DMS153 (cell line): ENCODE measurements at places on chromosomes 6 and 20.

GRCh38 chr6:168950858-168951214 lies 302.8 kb downstream of the THBS2 start:
- no peak for DNase-seq

DNA sequence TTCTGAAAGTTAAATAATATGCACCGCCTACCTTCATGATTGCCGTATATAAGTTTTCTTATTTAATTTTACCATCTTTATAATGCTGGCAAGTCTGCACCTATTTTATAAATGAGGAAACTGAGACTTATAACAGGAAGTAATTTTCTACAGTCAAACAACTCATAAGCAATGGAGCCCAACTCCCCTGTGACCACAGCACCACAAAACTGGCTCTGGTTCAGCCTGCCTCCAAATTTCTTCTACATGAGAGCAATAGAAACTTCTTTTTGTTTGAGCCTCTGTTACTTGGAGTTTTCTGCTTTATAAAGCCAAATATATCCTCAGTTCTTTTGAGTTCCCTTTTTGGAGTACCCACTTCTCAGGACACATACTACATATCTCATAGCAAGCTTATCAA lies 131.1 kb upstream of the HSF2 start:
- no peak for DNase-seq

DNA sequence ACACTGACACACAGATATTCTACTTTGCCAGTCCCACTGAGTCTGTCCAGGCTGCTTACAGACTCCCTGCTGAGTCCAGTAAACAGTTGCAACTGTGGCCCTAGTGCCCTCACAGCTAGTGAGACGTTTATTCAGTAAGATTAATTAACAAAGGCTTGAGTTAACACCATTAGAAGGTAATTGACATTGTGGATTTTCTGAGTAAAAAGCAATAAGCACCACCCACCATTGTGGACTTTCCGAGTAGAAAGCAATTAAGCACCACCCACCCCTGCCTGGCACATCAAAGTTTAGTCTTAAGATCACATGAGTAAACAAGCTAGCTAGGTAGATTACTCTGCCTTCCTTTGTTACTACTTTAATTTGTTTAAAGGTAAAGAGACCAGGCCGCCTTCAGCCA lies 408.6 kb upstream of the IMPG1 start:
- no peak for DNase-seq

- DNase-seq, result no peak
These were observed 105.0 kb upstream of the QKI start for GRCh38 chr6:163309491-163310026.

- DNase-seq, result no peak
These were observed 18.2 kb downstream of the SNAP25 start for GRCh38 chr20:10236540-10237533.

DNA sequence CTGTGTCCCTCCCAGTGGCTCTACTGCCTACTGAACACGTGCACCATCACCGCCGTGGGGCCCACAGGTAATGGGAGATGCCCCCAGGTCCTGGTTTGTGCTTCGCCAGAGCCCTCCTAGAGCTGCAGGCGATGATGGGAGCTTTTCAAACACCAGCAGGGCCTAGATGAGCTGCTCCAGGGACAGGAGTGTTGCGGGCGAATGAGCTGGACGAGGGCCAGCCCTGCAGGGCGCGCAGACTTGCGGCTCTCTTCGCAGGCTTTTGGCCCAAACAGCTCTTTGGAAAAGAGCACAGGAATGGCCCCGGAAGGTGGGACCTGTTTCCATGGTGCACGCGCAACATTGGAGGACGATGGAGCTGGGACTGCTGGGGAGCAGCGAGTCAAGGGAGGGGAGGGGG lies 409.3 kb upstream of the SULF2 start:
- peak; percentile 39 for DNase-seq

- no peak for DNase-seq
These were observed 58.7 kb downstream of the ARHGAP18 start for GRCh38 chr6:129651291-129651691.

GRCh38 chr6:157014871-157015270 lies 237.7 kb downstream of the ARID1B start:
- DNase-seq, result no peak

- DNase-seq, result no peak
These were observed 184.5 kb upstream of the MARCKS start for GRCh38 chr6:113672491-113673149.

DNA sequence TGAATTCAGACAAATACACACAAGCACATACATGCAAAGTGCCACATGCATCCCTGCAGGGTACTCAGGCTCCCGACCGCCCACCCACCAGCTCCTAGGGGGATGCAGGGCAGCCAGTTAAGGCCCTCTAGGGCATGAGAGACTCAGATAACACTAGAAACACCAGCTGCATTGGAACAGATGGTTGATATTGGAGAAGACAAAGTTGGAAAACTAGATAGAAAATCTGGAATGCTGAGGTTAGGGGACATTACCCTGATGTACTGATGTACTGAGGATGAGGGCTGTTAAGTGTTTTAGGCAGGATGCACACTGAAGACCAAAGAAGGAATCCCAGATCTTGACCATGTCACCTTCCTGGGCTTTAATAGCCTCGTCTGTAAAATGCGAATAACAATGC lies 134.6 kb upstream of the ECI2 start:
- no peak for DNase-seq

DNA sequence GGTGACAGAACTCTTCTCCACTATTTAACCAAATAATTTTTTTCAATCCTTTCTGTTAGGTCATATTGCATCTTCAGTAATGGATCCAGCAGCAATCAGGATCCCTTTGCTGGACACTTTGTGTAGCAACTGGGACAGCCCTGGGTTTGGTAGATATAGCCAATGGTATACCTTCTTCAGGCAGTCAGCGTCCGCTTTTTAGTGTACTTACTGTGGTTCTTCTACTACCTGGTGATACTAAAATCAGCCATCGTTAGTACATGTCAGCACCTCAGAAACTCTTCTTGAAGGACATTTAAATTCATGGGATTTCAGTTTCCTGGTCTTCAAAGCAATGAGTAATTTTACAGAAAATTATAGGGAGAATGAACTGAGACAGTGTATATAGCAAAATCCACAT lies 93.5 kb downstream of the ADGRG6 start:
- no peak for DNase-seq

DNA sequence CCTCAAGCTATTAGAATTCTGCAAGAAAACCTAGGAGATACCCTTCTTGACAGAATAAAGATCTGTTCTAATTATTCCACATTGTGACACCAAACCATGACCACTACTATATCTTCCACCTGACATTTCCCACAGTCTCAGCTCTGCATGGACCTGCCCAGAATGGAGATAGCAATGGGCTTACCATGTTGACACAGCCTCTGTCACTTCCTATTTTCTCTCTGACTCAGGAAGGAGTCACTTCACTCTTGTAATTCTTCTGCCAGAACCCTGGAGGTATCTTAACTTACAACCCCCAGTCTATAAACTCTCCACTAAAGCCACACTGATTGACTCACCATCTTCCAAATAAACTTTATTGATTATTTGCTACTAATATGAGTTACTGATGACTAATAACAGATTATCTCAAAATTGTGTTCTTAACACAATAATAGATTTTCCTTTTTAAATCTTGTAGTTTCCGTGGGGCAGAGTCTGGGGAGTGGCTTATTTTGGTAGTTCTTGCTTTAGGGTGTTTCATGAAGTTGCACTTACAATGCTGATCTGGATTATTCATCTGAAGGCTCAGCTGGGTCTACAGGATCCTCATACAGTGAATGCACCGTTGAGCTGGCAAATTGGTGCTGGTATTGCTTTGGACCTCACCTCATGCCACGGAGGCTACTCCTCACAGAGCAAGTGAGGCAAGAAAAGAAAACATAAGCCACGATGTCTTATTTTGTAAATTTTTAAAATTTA lies 869.9 kb downstream of the KIF16B start:
- no peak for DNase-seq

DNA sequence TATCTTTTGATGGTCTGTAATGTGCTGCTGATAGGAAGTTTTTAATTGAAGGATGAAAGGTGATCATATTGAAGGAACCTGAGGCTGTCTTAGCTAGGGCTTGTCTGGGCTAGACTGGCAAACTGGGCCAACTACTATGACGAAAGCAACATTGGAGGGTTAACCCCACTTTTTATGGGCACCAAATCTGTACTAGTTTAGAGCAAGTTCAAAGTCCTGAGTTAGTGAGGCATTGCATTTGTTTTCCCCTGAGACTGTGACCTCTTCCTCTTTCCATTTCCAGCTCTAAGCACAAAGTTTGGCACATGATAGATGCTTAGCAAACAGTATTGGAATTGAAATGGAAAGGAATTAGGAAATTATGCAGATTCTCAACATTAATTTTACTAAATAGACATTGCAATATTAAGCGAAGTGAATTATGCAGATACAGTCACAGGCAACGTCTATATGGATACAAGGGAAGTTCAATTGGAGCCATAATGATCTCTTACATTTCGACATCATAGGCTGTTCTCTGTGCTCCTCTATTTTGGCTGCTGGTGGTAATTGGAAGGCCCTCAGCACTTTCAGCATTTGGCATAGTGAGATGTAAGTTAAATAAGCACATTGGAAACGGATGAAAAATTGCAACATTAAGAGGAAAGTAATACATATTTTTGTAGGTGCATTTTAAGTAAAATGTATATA lies 22.2 kb downstream of the CEP57L1 start:
- no peak for DNase-seq

- no peak for DNase-seq
These were observed 315.4 kb upstream of the JARID2 start for GRCh38 chr6:14930366-14930989.

- no peak for DNase-seq
These were observed 33.6 kb downstream of the CTCFL start for GRCh38 chr20:57491373-57491772.

DNA sequence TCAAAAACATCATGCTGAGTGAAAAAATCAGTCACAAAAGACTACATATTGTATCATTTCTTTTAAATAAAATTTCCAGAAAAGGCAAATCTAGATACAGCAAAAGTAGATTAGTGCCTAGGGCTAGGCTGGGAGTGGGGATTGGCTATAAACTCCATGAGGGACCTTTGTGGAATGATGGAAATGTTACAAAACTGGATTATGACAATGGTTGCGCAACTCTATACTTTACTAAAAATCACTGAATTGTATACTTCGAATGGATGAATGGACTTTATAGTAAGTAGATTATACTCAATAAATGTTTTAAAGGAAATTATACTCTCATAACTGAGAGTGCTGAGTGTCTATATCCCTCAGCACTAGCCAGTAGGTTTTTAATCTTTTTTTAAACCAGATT lies 4.3 kb downstream of the HMGN3 start:
- no peak for DNase-seq

DNA sequence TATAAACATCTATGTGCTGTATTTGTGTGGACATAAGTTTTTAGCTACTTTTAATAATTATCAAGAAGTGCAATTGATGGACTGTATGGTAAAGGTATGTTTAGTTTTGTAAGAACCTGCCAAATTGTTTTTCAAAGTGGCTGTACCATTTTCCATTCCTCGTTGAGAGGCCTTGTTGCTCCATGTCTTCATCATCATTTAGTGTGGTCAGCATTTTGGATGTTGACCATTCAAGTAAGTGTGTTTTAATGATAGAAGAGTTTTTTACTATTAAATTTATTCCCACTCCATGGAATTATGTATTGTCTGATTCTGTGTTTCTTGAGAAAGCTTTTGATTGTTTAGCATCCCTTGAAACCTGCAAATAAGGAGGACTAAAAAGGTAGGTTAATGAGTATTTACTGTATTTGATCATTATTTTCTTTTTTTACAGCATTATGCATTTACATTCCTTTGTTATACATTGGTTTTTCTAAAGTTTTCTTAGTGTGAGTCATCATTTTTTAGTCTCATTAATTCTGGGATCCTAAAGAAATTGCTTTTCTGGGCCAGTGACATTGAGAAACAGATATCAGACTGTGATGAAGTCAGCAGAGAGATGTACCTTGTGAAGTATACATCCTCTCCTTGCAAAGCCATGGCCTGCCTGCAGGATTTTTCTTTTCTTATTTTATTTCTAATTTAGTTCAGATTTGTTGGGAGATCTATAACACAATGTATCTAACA lies 312.8 kb upstream of the PTCHD4 start:
- DNase-seq, result no peak

GRCh38 chr20:43686820-43687219 lies 19.9 kb downstream of the MYBL2 start:
- no peak for DNase-seq

DNA sequence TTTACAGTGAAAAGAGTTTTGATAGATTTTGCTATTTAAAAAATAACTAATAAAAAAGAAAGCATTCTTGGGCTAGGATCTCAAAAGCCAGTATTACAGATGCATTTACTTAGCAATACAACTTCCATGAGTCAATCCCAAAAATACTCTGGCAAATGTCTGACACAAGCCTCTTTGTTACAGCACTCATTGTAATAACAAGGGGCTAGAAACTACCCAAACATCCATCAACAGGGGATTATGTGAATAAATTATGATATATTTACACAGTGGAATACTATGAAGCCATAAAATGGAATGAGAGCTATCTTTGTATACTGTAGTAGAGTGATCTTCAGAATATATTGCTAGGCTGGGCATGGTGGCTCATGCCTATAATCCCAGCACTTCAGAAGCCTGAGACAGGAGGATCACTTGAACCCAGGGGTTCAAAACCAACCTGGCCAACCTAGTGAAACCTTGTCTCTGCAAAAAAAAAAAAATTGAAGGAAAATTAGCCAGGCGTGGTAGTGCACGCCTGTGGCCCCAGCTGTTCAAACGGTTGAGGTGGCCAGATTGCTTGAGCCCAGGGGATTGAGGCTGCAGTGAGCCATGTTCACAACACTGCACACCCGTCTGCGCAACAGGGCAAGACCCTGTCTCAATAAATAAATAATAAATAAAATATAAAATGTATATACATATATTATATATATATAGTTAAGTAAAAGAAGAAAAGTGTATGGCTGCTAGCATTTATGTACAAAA lies 34.7 kb upstream of the TOP1 start:
- no peak for DNase-seq

DNA sequence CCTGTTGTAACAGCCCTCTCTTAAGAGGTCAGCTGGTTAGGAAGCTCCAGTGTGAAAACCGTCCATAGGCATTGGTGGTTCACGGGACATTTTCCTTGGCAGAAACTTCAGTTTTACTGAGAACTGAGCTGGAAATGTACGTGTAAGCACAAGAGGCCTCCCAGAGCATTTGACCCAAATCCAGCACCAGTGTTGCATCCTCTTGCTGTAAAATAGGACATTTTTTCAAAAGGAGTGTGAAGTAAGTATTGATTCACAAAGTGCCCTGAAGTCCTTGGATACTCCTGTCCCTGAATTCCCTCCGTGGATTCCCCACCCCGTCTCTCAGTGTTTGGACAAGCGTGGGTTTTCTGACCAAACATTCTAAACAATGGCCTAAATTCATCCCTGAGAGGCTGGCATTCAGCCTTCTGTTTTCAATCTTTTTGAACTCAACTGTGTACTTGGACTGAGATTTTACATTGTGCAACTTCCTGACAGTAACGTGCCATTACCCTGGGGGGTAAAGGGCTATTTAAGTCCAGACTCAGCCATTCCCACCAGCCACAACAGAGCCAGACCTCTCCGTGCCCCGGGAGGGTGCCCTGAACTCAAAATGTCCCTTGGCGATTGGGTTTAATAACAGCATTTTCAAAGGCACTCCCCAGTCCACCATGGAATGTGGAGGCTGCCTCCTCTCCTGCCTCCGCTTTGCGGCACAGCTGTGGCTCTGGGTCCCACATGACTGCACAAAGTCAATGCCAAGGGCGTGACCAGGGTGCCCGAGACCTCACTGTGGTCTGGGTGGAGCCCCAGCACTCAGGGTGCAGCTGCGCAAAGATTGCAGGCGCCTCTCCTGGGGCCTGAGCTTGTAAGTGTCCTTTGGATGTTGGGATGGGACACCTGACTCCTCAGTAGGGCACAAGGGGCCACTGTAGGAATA lies 92.7 kb upstream of the AFDN start:
- DNase-seq, result peak; percentile 65

- no peak for DNase-seq
These were observed 260.0 kb upstream of the CDYL start for GRCh38 chr6:4516206-4516605.
